ENCODE measurements at places on chromosomes 16 and 17. TPM values are rescaled to one million over a fixed set of nuclear protein-coding genes. Genes with fewer than 3 reads are reported as not detected.

DNA sequence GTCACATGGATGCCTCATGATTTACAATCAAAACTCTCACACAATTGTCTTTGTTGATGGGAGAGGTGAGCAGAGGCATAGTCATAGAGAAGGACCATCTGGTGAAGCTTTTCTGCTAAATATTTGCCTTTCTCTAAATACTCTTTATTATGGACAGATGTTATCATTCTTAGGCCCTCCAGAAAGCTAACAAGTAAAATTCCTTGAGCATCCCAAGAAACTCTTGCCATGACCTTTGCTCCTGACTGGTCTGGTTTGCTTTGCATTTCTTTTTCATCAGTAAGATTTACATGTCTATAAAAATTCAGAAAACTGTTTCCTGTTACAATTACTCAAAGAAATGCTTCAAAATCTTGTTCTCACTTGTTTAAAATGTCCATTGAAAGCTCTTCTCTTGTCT is 1336.6 kb upstream of the CDH8 start:
- no peaks in the 10 kb centered on the region for H3K4me1 ChIP-seq
- H3K27me3 ChIP-seq, result peaks cover 4% of the 10 kb centered on the region
- no peak overlapping the region for H3K27ac ChIP-seq

DNA sequence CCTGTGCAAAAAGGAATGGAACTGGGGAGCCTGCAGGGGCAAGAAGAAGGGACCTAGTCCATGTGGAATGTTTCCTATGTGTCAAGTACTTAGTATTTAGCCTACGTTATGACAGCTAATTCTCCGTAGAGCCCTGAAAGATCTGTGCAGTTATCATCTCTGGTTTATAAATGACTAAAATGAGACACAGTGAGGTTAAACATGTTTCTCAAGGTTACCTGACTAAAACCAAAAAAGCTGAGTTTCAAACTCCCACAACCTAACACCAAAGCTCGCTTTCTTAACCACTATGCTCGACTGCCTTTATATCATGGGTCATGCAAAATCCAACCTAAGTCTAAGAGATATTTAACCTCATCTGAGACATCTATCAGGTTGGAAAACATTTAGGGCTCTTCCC is 53.3 kb upstream of the CCL2 start:
- no peaks in the 10 kb centered on the region for H3K4me1 ChIP-seq
- H3K27me3 ChIP-seq, result 0 out of 2 replicates have a peak, but pooled peaks cover 3% of the 10 kb centered on the region
- no peak for DNase-seq
- H3K27ac ChIP-seq, result no peak overlapping the region
- no peak overlapping the region for H3K4me3 ChIP-seq
- no peaks in the 10 kb centered on the region for H3K36me3 ChIP-seq

DNA sequence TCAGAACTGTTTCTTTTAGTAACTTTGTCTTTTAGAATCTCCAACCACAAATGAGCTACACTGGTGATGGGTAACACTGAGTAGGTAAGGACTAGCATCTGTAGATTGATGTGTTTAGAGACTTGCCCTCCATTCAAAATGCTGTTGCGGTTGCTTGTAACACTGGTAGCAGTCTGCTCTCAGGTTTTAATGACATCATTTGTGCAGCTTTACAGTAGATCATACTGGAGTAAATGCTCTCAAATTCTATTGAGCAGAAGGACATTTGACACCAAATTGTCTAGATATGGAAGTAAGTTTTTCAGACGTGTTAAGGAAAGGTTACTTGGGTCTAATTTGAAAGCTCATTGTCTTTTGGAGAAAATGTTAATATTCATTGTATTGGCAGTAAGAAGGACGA is 98.8 kb downstream of the NLK start:
- DNase-seq, result no peak
- H3K27ac ChIP-seq, result no peak overlapping the region
- no peaks in the 10 kb centered on the region for H3K27me3 ChIP-seq
- peaks cover 13% of the 10 kb centered on the region for H3K36me3 ChIP-seq
- no peaks in the 10 kb centered on the region for H3K4me1 ChIP-seq
- H3K4me3 ChIP-seq, result no peak overlapping the region

DNA sequence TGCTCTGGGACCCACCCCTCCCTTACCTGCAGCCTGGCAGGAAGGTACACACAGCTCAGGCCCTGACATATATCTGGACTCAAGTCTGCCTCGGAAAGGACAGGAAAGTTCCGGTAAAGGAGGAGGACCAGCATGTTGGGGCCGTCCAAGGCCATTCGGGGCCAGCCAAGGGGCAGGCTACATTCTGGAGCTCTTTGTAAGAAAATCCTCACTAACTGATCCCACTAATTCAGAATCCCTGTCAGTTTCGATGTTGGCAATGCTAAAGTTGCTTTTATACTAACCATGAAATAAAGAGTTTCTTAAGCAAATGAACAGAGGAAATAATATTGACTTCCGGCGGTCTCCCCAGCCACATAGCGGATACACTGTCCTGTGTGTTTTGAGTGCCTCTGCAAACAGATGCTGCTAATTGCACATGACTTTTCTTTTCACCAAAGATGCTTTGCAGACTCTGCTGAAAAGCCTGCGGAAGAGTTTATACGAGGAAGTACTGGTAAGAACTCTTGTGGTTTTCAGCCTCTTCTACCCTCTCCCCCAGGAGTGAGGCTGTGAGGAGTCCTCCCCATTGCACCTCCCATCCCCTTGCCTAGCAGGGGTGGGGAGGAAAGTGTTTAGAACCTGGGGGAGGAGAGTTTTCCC is 54.8 kb downstream of the PLXDC1 start:
- peaks cover 17% of the 10 kb centered on the region for H3K27me3 ChIP-seq
- H3K27ac ChIP-seq, result no peak overlapping the region
- DNase-seq, result no peak
- H3K4me1 ChIP-seq, result peaks cover 17% of the 10 kb centered on the region
- no peaks in the 10 kb centered on the region for H3K36me3 ChIP-seq

DNA sequence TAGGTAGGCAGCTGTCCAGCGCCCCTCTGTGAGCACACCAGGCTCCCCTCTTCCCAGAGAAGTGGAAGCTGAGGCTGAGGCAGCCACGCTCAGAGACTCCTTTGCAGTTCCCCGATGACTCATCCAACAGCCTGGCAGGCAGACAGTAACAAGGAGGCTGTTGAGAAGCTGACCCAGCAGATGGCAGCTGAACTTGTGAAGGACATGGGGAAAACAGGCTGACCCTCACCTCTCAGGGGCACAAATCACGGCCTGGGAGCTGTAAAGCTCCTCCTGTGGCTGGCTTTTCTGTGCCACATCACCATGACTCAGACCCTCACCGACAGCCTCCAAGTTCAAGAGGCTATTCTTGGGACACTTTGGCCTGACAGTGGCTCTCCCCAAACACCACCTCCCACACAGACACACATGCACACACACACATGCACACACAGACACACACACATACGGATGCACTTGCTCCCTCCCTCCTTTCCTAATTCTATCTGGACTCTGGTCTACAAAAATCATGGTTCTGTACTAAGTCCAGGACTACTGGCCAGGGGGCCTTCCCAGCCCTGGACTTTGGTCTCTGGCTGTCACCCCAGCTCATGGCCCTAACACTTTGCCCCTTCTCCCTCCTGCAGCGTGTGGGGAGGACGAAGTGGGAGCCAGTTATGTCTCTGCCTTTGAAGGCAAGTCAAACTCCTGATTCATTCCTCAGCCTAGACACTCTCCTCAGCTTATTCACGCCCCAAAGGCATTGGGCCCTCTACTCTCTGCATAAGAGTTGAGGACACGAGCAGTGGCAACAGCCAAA is 23.2 kb downstream of the MAP3K14 start:
- no peak overlapping the region for H3K4me3 ChIP-seq
- peaks cover 2% of the 10 kb centered on the region for H3K36me3 ChIP-seq
- H3K27me3 ChIP-seq, result no peaks in the 10 kb centered on the region
- H3K4me1 ChIP-seq, result peaks cover 35% of the 10 kb centered on the region

GRCh38 chr16:73289232-73289631 is 241.3 kb upstream of the ZFHX3 start:
- no peaks in the 10 kb centered on the region for H3K36me3 ChIP-seq
- H3K4me3 ChIP-seq, result no peak overlapping the region
- H3K4me1 ChIP-seq, result peaks cover 10% of the 10 kb centered on the region
- H3K27me3 ChIP-seq, result no peaks in the 10 kb centered on the region
- DNase-seq, result no peak

DNA sequence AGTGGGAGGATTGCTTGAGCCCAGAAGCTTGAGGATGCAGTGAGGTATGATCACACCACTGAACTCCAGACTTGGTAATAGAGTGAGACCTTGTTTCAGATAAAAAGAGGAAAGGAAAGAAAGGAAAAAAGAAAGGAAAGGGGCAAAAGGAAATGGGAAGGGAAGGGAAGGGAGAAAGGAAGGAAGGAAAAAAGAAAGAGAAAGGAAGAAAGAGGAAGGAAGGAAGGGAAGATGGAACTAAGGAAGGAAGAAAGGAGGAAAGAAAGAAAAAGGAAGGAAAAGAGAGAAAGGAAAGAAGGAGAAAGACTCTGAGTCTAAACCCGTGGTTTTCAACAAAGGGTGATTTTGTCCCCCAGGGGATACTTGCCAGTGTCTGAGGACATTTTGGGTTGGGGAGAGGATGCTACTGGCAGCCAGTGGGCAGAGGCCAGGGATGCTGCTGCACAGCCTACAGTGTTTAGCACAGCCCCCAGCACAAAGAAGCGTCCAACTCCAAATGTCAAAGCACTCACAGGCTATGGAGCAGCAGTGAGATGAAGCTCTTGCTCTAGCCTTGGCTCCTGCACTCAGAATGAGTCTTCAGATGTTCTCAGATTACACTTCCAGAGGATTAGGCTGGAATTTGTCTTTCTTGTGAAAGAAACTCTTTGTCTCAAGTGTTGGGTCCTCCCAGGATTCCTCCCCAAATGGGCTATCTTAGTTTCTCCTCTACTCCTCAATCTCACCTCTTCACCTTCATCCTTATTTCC is 64.2 kb downstream of the BMERB1 start:
- H3K4me3 ChIP-seq, result no peak overlapping the region
- no peaks in the 10 kb centered on the region for H3K27me3 ChIP-seq
- no peaks in the 10 kb centered on the region for H3K36me3 ChIP-seq
- H3K27ac ChIP-seq, result no peak overlapping the region

- no peaks in the 10 kb centered on the region for H3K36me3 ChIP-seq
- H3K27me3 ChIP-seq, result peaks cover 3% of the 10 kb centered on the region
- H3K4me3 ChIP-seq, result no peak overlapping the region
- no peak for DNase-seq
- H3K4me1 ChIP-seq, result no peaks in the 10 kb centered on the region
Observed at GRCh38 chr16:54630284-54630967, 300.2 kb upstream of the IRX5 start.

DNA sequence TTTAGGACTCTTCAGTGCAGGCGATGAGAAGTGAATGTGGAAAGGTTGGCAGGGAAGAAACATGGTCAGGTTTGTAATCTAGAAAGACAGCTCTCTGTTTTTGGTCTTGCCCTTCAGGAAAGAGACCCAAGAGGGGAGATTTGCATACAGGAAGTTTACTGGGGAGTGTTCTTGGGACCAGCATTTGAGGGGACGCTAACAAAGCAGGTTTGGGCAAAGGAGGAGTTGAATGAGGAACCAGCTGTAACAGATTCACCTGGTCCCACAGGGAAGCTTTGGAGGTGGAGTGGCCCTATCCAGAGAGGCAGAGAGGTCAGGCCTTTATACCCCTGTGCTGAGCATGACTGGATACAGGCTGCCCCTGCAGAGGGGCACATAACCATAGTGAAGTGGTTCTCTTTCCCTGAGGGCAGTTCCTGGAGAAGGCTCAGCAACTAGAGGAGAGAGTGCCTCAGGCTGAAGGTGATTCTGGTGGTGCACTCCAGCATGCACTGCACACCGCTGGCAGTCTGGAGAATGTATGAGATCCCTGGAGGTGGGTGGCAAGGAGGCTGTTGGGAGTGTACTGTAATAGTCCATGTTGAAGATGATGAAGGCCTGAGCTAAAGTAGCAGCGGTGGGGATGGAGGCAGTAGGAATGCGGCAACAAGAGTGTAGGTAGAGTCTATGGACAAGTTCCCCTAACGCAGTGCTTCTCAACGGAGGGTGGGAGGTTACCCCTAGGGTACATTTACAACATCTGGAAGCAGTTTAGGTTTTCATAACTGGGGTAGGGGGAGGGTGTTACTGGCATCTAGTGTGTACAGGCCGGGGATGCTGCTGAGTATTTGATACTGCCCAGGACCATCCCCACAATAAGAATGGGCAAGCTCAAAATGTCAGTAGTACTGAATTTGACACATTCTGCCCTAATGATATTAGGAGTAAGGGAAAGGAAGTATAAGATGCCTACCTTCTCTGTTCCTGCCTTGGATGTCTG is 37.2 kb downstream of the MAP2K6 start:
- H3K27me3 ChIP-seq, result no peaks in the 10 kb centered on the region
- no peaks in the 10 kb centered on the region for H3K36me3 ChIP-seq
- no peaks in the 10 kb centered on the region for H3K4me1 ChIP-seq

- DNase-seq, result no peak
- peaks cover 4% of the 10 kb centered on the region for H3K4me1 ChIP-seq
- H3K36me3 ChIP-seq, result no peaks in the 10 kb centered on the region
- no peak overlapping the region for H3K27ac ChIP-seq
- H3K27me3 ChIP-seq, result no peaks in the 10 kb centered on the region
Observed at GRCh38 chr17:21100636-21101035, 26.1 kb upstream of the DHRS7B start.

DNA sequence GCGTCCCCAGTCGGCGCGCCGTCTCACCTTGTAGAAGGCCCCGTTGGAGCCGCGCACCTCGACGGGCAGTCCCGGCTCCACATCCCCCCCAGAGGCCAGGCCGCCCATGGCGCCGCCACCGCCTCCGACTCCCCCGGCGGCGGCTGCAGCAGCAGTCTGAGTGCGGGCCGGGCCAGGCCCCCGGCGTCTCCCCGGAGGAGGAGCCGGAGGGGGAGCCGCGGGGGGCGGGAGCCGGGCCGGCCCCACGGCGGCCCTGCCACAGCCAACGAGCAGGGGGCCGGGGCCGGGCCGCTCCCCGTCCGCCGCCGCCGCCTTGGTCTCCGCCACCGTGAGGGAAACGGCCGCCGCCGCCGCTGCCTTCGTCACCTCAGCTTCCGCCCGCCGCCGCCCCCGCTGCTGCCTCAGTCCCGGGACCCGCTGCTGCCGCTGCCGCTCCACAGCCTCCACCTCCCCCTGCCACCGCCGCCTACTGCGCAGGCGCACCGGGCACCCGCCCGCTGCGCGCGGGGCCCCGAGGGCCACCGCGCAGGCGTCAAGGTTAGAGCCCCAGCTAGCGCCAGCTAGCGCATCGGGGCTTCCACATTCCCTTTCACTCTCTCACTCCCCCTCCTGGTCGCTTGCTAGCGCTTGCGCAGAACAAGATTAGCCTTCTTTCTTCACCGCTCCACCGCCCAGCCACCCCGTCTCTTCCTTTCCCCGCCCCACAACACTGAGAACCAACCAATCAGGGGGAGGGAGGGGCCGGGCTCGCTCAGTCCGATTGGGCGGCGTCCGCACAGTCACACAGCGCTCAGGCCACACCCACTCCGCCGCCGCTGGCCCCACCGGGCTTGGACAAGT is at the start of gene FXR2:
Gene FXR2 (minus strand): TSS at position 473 of the 840 bp plus-strand sequence. CDS start 365 bp downstream, at position 108.
- no peaks in the 10 kb centered on the region for H3K27me3 ChIP-seq
- H3K36me3 ChIP-seq, result no peaks in the 10 kb centered on the region
- peaks cover 6% of the 10 kb centered on the region for H3K4me1 ChIP-seq
- peak within 1 kb of the TSS; percentile 58 for H3K27ac ChIP-seq

GRCh38 chr16:83727751-83728352 is 79.9 kb upstream of the HSBP1 start:
- no peaks in the 10 kb centered on the region for H3K27me3 ChIP-seq
- H3K4me3 ChIP-seq, result no peak overlapping the region
- no peaks in the 10 kb centered on the region for H3K36me3 ChIP-seq
- H3K27ac ChIP-seq, result no peak overlapping the region

The SGF29 gene
- 13.1 TPM for total RNA-seq

The TP53TG3F gene
- total RNA-seq, result not detected

The SPNS2 gene
- not detected for total RNA-seq

All from SJCRH30 (cell line).